T-helper 1 cell (primary cell): ENCODE measurements at places on chromosomes 11 and 22.
A peak's percentile ranks its signal among the peaks of the same experiment; 100 is the strongest.

GRCh38 chr11:15236559-15236958 is 121.8 kb downstream of the INSC start:
- DNase-seq, result no peak

DNA sequence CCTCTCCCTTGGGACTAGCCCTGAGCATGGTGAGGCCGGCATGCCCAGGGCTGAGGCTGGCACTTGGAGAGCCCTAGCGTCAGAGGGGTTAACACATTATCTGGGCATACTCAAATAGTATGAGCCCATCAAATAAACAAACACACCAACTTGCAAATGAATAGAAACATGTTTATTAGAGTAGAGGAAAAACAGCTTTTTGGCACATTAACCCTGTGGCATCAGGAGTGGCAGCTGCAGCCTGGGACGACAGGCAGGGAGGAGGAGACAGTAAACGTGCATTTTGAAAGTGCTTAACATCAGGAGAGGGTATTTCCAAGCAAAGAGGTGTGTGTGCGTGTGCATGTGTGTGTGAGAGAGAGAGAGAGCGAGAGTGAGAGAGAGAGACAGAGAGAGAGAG is 684.9 kb downstream of the NTM start:
- DNase-seq, result no peak

GRCh38 chr11:101169944-101170343 is 40.3 kb upstream of the PGR start:
- no peak for DNase-seq

- no peak for DNase-seq
Observed at GRCh38 chr22:41240377-41241132, at the start of gene CHADL. Gene CHADL, minus strand, starts transcription at chr22:41240931. Its CDS starts 50 bp downstream, at chr22:41240881.

GRCh38 chr11:84558085-84558905 is 1068.8 kb downstream of the DLG2 start:
- DNase-seq, result peak; percentile 11

DNA sequence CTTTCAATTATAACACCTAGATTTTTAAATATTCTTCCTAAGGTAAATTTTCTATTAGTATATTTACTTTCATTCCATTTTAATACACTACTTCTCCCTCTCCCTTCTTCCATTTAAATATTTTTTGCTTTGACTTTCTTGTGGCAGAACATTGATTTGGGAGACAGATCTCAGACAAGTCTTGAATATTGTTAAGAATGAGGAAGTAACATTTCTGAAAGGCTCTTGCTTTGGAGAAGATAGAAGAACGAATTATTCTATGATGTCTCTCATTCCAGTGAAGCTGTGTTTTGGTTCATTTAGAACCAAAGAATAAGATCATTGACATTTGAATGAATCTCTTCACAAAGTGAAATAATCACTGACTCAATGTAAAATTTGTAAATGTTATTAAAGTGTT is 2.4 kb downstream of the IPO7 start:
- DNase-seq, result no peak

- no peak for DNase-seq
Observed at GRCh38 chr11:97794876-97795275, 1225.9 kb upstream of the CNTN5 start.

- no peak for DNase-seq
Observed at GRCh38 chr22:19457828-19458428, 10.4 kb upstream of the C22orf39 start.
